ENCODE measurements at places on chromosomes 2 and 18.

GRCh38 chr2:29054430-29054829 lies 19.9 kb downstream of the PCARE start:
- DNase-seq = no peak

DNA sequence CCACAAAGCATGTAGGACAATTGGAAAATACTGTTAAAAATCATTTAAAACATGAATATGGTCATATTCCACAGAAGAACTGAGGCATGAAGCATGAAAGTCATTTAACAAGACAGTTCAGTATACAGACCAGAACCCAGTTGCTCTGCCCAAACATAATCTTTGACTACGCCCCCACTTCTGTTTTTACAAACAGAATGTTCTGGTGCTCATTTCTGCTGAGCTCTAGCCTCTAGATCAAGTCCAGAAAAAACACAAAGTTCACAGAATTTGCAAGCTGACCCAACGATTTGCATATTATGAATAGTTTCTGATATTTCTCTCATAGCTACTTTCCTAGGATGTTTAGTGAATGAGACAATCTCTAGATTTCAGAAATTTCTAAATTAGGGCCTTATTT lies 424.9 kb downstream of the PID1 start:
- no peak for DNase-seq

DNA sequence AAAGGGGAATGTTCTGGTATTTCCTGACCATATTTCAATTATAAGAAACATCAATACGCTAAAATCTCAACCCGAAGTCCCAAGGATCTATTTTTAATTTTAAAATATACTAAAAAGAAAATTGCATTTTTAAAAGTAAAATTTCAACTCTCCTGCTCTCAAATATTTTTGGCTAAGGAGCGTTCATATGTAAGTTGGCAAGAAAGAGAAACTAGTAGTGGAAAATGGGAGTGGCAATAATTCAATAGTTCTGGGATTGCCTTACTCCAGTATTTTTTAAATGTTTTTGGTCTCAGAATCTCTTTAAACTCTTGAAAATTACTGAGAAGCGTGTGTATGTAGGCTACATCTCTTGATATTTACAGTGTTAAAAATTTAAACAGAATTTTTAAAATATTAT lies 72.7 kb downstream of the ACVR1 start:
- DNase-seq = no peak

GRCh38 chr2:200695191-200695590 lies 109.4 kb downstream of the AOX1 start:
- DNase-seq = no peak

DNA sequence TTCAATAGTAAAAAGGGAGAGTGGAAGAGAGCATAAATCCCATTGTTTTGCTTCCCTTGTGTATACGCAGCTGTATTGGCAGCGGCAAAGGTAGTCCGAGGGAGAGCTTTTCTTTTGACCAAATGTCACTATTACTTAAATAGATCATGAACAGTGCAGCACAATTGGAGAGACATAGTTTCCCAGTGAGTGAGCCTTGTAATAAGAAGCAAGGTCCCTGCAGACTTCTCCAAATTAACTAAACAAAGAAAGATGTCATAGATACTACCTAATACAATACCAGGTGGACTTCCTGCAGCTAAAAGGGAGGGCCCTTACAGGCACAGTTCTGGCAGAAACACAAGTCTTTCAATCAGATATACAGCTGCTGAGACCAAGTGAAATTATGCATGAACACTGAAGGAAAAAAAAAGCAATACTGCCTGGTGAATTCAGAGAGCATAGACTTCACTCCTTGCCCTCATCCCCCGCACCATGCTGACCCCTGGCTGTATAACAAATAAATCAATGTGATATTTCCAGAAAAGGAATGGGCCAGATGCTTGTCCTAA lies 404.7 kb upstream of the CDH2 start:
- no peak for DNase-seq

DNA sequence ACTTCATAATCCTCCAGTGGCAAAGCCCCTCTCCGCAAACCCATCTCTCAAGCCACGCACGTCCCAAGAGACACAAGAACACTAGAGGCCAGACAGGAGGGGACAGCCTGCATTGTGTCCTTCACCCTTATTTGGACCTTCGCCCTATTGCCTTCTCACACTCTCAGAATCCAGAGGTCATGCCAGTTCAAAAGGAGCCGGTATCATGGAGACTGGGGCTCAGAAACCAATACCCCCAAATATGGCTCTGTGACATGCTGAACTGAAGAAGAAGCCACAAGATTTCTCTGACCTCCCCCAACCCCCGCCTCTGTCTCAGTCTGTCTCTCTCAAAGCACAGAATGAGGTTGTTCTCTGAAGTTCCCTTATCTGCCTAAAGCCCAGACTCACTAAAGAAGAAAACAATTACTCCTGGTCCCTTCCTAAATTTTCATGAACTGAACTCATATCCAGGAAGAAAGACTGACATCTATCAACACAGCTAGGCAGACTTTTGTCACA lies 19.2 kb upstream of the SPATA3 start:
- DNase-seq = no peak

DNA sequence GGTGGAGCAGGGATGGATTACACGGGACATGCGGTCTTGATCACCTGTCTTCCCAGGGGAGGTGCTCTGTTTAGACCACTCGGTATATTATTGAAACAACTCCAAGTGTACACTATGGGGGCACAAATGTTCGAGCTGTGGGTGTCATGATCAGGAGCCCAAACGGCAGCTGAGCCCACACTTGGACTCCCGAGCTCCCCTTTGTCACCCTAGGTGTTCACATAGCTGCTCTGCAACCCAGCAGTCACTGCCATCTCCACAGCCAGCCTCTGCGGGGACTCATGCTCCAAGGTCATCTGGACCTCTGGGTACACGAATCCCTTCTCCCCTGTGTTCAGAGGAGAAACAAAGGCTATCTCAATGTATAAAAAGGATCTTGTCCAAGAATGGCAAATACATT lies 46.0 kb downstream of the CAPN13 start:
- DNase-seq = no peak

All from WERI-Rb-1 (cell line).